ENCODE measurements at places on chromosomes 3 and 15.

DNA sequence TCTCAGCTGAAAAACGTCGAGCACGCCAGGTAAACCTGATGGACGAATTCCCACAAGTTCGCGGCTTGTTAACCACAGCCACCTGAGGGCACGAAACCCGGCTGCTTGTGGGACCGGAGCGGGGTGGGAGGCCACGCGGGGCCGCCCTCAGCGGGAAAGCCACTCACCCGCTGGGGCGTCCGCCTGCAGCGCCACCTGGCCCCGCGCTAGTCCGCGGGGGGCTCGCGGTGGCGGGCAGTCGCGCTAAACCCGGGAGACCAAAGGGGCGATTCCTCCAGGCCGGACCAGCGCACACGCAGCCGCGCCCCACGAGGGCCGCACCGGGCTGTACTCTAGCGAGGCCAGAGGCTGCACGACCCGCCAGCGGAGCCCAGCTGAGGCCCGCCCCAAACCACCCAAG lies 15.7 kb upstream of the CFAP161 start:
- no peak for DNase-seq

GRCh38 chr15:44836094-44836493 lies 99.8 kb downstream of the TRIM69 start:
- no peak for DNase-seq

- no peak for DNase-seq
These were observed 11.3 kb upstream of the ZCWPW2 start for GRCh38 chr3:28337230-28337629.

DNA sequence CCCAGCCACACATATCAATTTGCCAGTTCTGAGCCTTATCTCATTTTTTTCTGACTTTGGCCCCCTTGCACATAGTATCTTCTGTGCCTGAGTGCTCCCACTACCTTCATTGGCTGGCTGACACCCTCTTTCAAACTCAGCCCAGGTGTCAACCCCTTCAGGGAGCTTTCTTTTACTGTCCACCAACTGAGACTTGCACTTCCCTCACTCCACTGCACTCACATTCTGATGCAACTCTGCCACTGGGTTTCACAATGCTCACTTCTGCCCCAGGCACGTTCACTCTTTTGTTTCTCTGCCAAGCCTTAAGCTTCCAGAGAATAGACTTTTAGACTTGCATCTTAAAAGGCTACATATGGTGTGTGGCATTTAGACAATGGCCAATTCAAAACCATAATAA lies 101.5 kb upstream of the CBLB start:
- DNase-seq = no peak

DNA sequence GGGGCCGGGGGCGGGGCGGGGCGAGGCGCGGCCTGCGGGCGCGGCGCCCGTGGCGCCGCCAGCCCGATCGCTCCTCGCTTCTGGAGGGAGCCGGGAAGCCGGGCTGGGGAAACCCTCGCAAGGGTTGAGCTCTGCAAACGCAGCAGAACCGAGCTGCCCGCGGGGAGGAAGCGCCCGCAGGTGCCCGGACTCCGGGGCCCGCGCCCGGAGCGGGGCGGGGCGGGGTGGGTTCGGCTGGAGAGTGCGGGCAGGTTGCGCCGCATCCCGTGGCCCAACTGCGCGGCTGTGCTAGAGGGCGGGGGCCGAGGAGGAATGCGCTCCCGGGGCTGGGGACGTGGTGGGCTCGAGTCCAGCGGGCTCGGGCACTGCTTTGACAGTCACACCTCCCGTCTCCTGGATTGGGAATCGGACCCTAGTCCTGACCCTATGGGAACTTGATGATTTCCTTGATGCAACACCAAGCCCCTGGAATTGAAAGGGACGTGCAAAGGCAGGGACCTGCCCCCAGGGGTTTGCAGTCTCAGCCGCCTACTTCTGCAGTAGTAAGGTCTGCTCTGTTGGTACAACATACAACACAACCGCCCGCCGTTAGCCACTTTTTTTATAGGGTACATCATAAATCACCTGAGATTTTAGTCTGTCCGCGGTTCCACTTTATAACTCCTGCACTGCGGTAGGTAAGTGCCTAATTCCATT lies 34.3 kb downstream of the ZBTB38 start:
- no peak for DNase-seq

DNA sequence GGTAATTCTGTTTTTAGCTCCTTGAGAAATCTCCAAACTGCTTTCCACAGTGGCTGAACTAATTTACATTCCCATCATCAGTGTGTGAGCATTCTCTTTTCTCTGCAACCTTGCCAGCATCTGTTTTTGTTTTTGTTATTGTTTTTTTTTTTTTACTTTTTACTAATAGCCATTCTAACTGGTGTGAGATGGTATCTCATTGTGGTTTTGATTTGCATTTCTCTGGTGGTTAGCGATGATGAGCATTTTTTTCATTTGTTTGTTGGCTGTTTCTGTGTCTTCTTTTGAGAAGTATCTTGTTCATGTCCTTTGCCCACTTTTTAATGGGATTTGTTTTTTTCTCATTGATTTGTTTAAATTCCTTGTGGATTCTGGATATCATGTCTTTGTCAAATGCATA lies 129.7 kb upstream of the ABHD17C start:
- DNase-seq = no peak

DNA sequence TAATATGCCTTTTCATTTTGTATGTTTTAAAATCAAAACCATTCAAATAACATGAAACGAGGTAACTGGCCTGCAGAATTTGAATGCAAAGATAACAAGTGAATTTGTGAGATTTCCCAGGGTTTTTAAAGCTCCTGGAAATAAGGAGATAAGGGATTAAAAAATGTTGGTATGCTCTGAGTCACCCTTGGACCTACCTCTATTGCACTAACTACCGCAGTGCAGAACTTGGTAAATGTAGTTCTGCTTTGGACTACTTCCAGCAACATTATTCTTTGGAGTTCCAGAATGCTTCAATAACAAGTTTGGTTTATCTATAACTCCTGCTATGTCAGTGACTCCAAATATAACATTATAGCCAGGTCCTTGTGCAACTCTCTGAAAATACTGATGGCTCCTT lies 201.7 kb downstream of the GAP43 start:
- DNase-seq = no peak

DNA sequence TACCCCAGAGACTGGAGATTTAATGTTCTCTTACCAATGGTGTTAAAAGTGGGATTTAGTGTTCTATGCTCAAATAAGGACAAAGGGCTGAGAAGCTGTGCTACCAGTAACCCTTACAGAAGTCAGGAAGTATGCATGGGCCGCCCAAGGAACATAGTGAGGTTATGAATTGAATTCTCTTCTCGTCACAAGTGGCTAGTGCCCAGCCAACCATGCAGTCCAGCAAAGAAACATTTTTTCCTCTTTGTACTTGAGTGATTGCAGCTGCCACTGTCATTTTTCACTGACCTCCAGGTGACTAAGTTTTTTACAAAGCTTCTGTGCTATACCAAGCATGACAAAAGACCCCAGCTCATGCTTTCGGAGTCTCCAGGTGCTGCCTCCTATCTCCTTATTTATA lies 110.6 kb upstream of the DCBLD2 start:
- no peak for DNase-seq

DNA sequence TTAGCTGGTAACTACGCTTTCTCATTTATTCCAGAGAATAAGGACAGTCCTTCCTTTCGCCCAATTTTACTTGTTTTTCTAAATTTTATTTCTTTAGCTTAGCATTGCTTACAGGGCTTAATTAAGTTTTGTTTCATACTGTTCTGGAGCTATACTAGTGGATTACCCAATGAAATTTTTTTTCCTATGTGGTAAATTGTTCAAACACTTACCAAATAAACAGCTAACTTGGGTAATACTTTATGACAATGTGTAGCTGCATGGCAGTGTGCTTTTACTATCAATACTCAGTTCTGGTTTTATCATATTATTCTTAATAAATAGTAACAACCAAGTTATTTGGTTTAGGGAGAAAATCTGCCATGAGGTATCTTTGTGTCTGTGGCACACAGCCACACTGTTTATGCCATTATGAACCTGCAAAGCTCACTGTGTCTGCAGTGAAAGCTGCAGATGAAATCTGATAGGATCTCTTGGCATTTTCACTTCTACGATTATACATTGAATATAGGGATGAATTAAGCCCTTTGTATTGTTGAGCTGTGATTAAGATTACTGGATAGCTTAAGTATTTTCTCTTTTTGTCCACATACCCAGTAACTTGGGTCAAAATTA lies 37.2 kb downstream of the UBE2E2 start:
- DNase-seq = no peak

GRCh38 chr3:66348704-66349103 lies 127.9 kb downstream of the SLC25A26 start:
- DNase-seq = no peak

DNA sequence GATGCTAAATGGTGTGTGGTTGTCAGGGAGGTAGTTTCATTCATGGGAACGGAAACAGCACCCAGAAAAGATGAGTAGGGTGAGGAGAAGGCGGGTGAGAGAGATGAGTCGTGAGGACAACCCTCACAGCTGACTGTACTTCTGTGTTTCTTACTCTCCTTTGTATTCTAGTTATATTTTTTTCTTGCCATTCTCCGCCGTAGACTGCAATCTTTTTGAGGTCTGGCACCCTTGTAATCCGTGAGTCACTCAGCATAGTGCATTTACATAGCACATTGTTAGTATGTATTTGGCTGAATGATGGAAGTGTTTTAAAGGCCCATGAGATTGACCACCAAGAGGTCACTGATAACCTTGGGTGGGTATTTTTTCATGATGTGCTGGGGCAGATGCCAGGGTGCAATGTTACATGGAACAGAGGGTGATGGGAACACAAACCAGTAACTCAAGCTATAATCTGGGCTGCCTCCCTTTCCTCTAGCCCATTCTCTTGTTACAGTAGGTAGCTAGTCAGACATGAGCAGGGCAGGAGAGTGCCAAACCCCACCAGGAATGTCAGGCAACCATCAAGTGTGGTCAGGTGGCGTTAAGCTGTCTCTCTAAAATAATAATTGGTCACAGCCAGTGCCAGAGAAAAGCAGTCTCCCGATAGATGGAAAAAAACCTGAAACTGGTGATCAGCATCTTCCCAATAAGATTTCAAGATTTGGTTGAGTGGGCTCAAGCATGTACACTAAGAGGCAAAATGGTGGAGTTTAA lies 18.8 kb upstream of the DGKG start:
- no peak for DNase-seq

GRCh38 chr3:25212736-25213135 lies 215.3 kb upstream of the RARB start:
- DNase-seq = no peak

- DNase-seq = no peak
These were observed 104.0 kb downstream of the CYP19A1 start for GRCh38 chr15:51234176-51234927.

GRCh38 chr3:183226333-183226890 lies 26.6 kb upstream of the B3GNT5 start:
- no peak for DNase-seq

DNA sequence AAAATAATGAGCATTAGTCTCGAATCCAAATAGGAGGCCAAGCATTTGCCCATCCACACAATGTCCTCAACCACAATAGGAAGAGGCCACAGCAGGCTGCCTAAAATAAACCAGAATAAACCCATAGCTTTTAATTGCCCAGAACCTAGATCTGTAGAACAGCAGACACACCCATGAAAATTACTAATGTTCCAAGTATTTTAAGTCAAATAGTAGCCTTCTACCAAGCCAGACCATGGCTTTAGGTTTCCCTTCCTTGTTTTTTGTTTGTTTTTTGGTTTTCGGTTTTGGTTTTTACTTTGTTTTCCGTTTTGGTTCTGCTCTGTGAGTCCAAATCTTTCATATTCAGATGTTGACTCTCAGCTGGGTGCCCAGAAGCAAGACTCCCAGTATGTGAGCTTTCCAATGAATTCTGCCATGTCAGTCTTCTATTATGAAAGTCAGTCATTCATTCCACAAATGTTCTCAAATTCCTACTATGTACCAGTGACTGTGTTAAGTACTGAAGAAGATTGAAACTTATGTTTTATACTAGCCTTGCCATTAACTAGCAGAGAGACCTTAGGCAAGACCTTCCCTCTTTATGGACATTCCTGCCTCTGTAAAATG lies 57.8 kb upstream of the BOC start:
- no peak for DNase-seq

DNA sequence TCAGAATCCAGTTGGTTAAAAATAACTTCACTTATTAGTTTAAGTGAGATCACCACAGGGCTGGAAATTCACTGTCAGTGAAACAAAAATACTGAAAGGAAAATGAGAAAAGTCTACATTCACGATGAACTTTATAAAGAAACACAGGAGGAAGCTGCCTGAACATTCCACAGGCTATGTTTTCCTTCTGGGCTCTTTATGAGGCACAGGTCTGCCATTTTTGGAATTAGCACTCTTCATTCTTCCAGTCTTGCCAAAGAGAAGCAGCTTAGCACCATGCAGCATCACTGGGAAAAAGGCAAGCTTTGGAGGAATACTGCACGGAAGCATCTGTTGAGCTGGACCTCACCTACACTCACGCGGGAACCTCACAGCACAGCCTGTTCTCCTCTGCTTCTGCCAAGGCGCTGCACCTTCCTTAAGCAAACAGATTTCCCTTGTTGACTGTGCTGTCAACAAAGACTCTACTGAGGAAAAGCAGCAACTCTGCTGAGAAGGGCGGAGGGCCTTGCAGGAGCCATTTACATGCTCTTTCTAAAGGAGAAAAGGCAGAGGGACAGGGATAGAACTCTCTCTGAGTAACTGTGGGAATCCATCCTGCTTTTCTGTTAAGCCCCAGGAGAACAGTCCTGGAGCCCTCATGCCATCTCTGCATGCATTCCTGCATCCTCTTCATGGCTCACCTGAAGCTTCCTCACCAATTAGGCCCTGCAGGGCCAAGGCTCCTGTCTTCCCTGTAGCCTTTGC lies 15.7 kb downstream of the SUSD5 start:
- no peak for DNase-seq

GRCh38 chr3:193783166-193783896 lies 190.3 kb downstream of the OPA1 start:
- no peak for DNase-seq

GRCh38 chr3:65193531-65193930 lies 505.7 kb upstream of the ADAMTS9 start:
- DNase-seq = no peak

DNA sequence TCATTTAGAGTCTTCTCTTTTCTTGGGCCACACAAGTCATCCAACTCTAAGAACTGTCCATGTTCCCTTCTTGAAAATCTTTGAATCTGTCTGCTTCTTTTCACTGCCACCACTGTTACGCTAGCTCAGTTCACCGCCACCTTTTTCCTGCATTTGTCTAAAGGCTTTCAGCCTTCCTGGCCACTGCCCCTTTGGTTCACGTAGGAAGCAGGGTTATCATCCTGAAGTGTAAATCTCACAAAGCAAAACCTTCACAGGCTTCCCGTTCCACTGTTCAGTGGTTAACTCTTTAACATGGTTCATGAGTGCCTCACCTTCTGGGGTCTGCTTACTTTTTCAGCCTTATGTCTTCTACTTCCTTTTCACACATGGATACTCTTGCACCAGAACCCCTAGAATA lies 26.3 kb upstream of the CCDC39 start:
- DNase-seq = no peak

DNA sequence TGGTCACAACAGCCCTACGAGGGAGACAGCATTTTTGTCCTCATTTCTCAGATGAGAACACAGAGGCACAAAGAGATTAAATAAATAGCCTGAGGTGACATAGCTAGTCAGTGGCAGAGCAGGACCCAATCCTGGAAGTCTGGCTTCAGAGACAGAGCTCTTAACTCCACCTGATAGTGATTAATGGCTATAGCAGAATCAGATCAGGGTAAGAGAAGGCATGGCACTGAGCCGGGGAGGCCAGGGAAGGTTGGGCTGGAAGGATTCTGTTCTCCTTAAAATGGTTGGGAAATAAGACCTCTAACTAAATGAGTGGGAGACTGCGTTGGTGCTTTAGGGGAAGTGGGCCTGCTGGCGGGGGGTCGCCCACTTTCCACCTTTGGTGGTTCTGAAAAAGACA lies 104.5 kb downstream of the VGLL4 start:
- DNase-seq = no peak

GRCh38 chr3:69763458-69763857 lies 24.2 kb downstream of the MITF start:
- no peak for DNase-seq

Data from activated CD8-positive, alpha-beta memory T cell treated with anti-CD3 and anti-CD28 coated beads for 4 hours (primary cell).